ENCODE measurements at places on chromosomes 7 and 10. TPM values are rescaled to one million over a fixed set of nuclear protein-coding genes. Genes with fewer than 3 reads are reported as not detected.

CUZD1 gene
- 2.0 TPM for total RNA-seq

- DNase-seq = no peak
These were observed 384.4 kb upstream of the SHH start for GRCh38 chr7:156196649-156197048.

- DNase-seq = no peak
These were observed 11.4 kb upstream of the TWIST1 start for GRCh38 chr7:19128856-19129255.

DNA sequence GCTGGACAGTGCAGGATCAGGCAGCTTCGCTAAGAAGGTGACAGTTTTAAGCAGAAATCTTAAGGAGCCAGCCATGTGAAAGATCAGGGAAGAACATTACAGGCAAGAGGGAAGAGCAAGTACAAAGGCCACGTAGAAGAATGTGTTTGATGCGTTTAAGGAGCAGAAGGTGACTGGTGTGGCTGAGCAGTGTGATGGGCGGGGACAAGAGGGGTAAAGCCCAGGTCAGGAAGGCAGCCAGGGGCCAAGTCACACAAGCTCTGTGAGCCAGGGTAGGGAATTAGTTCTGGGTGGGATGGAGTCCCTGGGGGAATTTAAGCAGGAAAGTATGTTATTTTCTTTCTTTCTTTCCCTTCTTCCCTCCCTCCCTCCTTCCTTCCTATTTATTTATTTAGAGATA lies 166.9 kb downstream of the SH3PXD2A start:
- no peak for DNase-seq

DNA sequence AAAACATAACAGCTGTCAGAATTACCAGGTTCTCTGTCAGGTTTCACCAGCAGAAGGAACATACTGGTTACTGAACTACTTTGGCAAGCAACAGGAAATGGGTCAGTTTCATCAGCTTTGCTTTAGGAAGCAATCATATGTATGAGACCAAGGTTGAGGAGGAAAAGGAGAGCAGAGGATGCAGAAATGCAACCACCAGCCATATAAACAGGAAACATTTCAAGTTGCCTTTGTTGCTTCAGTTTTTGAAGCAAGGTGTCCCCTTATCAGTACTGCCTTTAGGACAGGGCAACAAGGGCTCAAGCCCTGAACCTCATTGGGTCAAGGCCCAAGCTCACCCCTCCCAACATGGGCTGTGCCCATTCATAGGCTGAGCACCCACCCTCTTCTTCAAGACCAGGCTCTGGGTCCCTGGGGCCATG lies 10.2 kb downstream of the HIPK2 start:
- DNase-seq = no peak

Measured in SJSA1 (cell line).